ENCODE measurements at places on chromosomes 12 and 14. TPM values are rescaled to one million over a fixed set of nuclear protein-coding genes. Genes with fewer than 3 reads are reported as not detected.

- H3K27ac ChIP-seq = no peak overlapping the region
- no peaks in the 10 kb centered on the region for H3K4me1 ChIP-seq
- no peak overlapping the region for H3K4me3 ChIP-seq
- no peaks in the 10 kb centered on the region for H3K36me3 ChIP-seq
- H3K27me3 ChIP-seq = no peaks in the 10 kb centered on the region
These were observed 192.3 kb downstream of the EGLN3 start for GRCh38 chr14:33758547-33758946.

DNA sequence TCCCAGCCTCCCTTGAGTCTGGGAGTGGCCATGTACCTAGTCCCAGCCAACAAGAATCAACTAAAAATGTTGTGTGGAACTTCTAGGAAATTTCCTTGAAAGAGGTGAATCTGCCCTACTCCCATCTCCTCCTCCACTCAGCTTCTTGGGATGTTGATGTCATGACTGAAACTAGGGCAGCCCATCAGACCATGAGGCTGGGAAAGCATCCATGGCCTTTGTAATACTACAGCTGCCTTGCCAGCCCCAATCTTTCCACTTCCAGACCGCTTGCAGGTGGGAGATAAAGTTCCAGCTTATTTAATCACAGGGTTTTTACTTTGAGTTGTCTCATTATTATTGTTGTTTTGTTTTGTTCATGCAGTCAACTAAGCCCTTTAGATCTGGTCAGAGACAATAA is 170.3 kb upstream of the LMNTD1 start:
- H3K27ac ChIP-seq = peak overlapping the region; percentile 56
- H3K4me3 ChIP-seq = no peak overlapping the region
- no peaks in the 10 kb centered on the region for H3K27me3 ChIP-seq

DNA sequence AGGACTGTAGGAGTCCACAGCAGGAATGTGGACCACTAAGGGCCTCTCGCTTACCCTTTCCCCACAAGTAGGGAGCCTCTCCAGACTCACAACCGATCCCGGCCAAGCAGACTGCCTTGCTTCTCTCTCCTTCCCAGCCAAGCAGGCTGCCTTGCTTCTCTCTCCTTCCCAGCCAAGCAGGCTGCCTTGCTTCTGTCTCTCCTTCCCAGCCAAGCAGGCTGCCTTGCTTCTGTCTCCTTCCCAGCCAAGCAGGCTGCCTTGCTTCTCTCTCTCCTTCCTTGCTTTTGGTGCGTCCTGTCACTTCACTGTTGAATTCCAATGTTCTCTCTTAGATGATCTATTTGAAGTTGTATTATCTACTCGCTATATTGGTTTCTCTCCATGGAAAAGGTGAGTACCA is 32.6 kb upstream of the CCND2 start:
- DNase-seq = no peak
- H3K36me3 ChIP-seq = no peaks in the 10 kb centered on the region
- no peak overlapping the region for H3K27ac ChIP-seq
- H3K27me3 ChIP-seq = peaks cover 10% of the 10 kb centered on the region
- no peaks in the 10 kb centered on the region for H3K4me1 ChIP-seq

- H3K27me3 ChIP-seq = no peaks in the 10 kb centered on the region
- H3K4me3 ChIP-seq = no peak overlapping the region
- H3K4me1 ChIP-seq = no peaks in the 10 kb centered on the region
- no peaks in the 10 kb centered on the region for H3K36me3 ChIP-seq
- no peak overlapping the region for H3K27ac ChIP-seq
These were observed 90.3 kb downstream of the IGF1 start for GRCh38 chr12:102390068-102390467.

- DNase-seq = no peak
- H3K4me3 ChIP-seq = no peak overlapping the region
- no peaks in the 10 kb centered on the region for H3K27me3 ChIP-seq
- H3K36me3 ChIP-seq = no peaks in the 10 kb centered on the region
- H3K27ac ChIP-seq = no peak overlapping the region
These were observed 68.1 kb downstream of the ERC1 start for GRCh38 chr12:1059162-1059561.

GRCh38 chr12:63382930-63383329 is 231.9 kb upstream of the AVPR1A start:
- no peaks in the 10 kb centered on the region for H3K4me1 ChIP-seq
- H3K27ac ChIP-seq = no peak overlapping the region
- H3K36me3 ChIP-seq = no peaks in the 10 kb centered on the region

DNA sequence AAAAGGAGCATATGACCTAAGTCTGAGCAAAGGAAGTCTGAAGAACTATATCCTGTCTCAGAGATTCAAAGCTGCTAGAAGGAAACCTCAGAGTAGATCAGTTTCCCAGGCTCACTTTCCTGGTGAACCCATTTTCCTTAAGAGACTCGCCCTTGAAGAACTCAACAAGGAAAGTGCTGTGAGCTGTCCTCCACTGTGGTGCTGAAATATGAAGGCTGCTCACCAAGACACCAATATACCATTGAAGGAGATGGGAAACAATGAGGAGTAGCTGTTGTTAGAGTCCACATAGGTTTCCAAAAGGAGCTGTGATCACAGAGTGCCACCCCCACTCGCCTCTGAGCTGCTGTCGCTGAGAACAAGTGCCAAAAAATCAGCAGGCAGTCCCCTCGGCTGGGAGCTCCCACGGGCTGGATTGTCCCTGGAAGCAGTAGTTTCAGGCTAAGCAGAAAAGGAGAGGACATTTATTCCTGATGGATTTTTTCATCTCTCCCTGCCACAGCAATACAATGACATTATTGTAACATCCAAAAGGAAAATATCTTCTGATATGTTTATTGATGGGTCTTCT is 282.1 kb downstream of the RPS29 start:
- H3K4me3 ChIP-seq = no peak overlapping the region
- no peak overlapping the region for H3K27ac ChIP-seq
- H3K4me1 ChIP-seq = no peaks in the 10 kb centered on the region
- no peaks in the 10 kb centered on the region for H3K36me3 ChIP-seq

The INHBC gene
- total RNA-seq = not detected

DNA sequence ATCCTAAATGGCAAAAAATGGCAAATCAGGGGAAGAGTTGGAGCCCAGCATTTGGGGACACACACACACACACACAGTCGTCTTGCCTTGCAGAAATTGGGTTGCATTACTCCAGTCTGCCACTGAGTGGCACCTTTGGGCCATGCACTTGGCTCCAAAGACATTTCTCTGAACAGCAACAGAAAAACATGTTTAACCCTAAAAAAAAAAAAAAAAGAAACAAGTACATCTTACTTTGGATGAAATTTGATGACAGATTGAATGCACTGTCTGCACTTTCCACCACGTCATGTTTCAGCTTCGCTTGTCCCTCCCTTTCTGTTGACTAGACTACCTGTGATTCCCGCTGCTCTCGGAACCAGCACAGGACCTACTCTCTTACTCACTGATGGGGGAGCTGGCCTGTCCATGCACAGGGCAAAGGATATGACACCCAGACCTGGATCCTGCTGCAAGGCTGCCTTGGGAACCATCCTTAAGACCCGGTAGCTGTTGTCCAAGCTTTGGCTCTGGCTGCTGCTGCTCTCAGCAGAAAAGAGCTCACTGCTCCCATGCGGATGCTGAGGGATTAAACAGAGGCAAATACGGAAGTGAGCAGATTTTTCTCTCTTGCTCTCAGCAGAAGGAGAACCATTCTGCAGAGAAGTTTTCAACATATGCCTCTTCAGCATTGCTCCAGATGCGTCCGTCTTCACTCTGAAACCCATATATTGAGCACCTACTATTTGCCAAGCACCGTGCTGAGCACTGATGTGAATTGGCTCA is 376.8 kb downstream of the DPF3 start:
- peak; percentile 52 for DNase-seq
- no peaks in the 10 kb centered on the region for H3K4me1 ChIP-seq
- no peak overlapping the region for H3K27ac ChIP-seq

GRCh38 chr14:90511252-90511651 is 114.4 kb downstream of the CALM1 start:
- no peak overlapping the region for H3K4me3 ChIP-seq
- peaks cover 23% of the 10 kb centered on the region for H3K4me1 ChIP-seq
- no peaks in the 10 kb centered on the region for H3K27me3 ChIP-seq
- peak overlapping the region; percentile 96 for H3K27ac ChIP-seq

- no peaks in the 10 kb centered on the region for H3K36me3 ChIP-seq
- H3K27me3 ChIP-seq = no peaks in the 10 kb centered on the region
- no peak for DNase-seq
- H3K4me3 ChIP-seq = peak overlapping the region; percentile 30
- no peaks in the 10 kb centered on the region for H3K4me1 ChIP-seq
These were observed 670.3 kb upstream of the TBX3 start for GRCh38 chr12:115354007-115354890.

The CMKLR1 gene
- total RNA-seq = 30.2 TPM

GRCh38 chr12:120688527-120689071 is 1.6 kb downstream of the MLEC start:
- peak overlapping the region; percentile 72 for H3K4me3 ChIP-seq
- DNase-seq = no peak
- peaks cover 10% of the 10 kb centered on the region for H3K4me1 ChIP-seq
- no peaks in the 10 kb centered on the region for H3K36me3 ChIP-seq

The OR6C65 gene
- total RNA-seq = not detected

DNA sequence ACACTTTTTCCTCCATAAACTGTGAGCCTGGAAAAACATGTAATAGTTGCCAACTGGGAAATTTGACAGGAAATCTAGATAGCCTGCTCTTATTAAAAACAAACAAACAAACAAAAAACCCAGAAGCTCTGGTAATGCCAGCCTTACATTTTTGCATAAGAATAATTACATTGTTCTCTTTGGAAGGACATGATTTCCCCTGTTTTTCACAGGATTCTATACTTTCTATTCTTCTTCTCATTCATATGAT is 137.9 kb downstream of the AEBP2 start:
- H3K36me3 ChIP-seq = no peaks in the 10 kb centered on the region
- no peaks in the 10 kb centered on the region for H3K27me3 ChIP-seq
- H3K27ac ChIP-seq = no peak overlapping the region
- DNase-seq = no peak
- H3K4me1 ChIP-seq = no peaks in the 10 kb centered on the region

The ANKRD33 gene
- total RNA-seq = not detected

DNA sequence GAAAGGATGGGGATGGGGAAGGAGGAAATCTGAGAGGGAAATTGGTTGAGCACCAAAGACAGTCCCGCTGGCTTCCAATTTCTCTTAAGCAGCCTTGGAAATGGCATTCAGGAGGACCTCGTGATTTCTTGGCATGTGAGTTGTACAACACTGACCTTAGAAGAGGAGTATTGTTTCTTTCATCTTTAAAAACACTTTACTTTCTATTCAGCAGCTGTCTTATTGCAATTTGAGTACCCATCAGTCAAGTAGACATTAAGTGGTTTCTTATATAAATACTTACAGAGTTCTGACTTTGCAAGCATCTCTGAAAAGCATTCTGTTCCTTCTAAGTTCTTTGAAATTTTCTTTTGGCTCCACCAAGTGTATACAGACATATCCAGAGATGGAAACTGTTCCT is 83.2 kb downstream of the LMNTD1 start:
- H3K27me3 ChIP-seq = no peaks in the 10 kb centered on the region
- no peaks in the 10 kb centered on the region for H3K36me3 ChIP-seq
- no peaks in the 10 kb centered on the region for H3K4me1 ChIP-seq
- DNase-seq = no peak

- no peaks in the 10 kb centered on the region for H3K36me3 ChIP-seq
- H3K4me1 ChIP-seq = peaks cover 4% of the 10 kb centered on the region
- peak; percentile 81 for DNase-seq
- peak overlapping the region; percentile 100 for H3K27ac ChIP-seq
- H3K4me3 ChIP-seq = peak overlapping the region; percentile 97
These were observed 835 bp downstream of the MYL6 start for GRCh38 chr12:56158926-56159461.

DNA sequence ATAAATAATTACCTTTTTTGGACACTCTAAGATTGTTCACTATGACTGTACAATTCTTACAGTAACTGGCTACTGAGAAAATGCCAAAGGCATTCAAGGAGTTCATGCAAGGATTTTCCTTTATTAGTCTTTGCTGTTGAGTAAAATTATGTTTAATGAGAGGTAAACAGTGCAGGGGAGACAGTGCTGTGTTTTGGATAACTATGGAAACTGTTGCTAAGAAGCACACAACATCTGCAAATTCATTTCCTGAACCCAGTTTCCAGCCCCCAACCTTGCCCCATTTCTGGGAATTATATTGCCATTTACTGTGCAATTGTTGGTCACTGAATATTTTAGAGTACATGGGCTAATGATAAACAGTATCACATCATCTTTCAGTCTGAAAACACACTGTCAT is 1005.8 kb downstream of the TRHDE start:
- no peak overlapping the region for H3K4me3 ChIP-seq
- H3K27ac ChIP-seq = no peak overlapping the region
- no peaks in the 10 kb centered on the region for H3K36me3 ChIP-seq
- no peaks in the 10 kb centered on the region for H3K27me3 ChIP-seq
- DNase-seq = no peak
- no peaks in the 10 kb centered on the region for H3K4me1 ChIP-seq

DNA sequence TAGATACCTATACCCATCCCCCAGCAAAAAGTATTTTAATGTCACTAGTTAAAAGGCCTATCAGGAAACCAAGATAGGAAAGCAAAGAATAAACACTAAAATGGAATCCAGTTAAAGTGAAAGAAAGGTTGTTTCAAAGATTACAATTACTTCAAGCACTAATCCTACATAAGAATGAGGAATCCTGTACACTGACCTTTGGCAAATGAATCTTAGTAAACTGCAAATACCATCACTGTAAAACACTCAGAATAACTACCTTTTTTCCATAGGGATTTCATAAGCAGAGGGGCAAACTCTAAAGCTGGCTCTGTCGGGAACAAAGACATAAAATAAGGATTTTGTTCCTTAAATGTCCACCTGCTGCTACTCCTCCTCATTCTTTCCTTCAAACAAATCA is 25.9 kb downstream of the CEP83 start:
- no peaks in the 10 kb centered on the region for H3K36me3 ChIP-seq
- no peak overlapping the region for H3K27ac ChIP-seq
- H3K27me3 ChIP-seq = no peaks in the 10 kb centered on the region
- no peaks in the 10 kb centered on the region for H3K4me1 ChIP-seq
- no peak overlapping the region for H3K4me3 ChIP-seq
- no peak for DNase-seq

The CCDC198 gene
- not detected for total RNA-seq

All from breast epithelium (tissue), 4 donors.